ENCODE measurements at places on chromosomes 4 and X.
A peak's percentile ranks its signal among the peaks of the same experiment; 100 is the strongest.

- DNase-seq = no peak
These were observed 7.8 kb upstream of the INTS6L start for GRCh38 chrX:135512508-135513129.

GRCh38 chr4:95153182-95153581, 395.4 kb downstream of the BMPR1B start:
- DNase-seq = no peak

- no peak for DNase-seq
These were observed 87.3 kb downstream of the SCD5 start for GRCh38 chr4:82711158-82711785.

DNA sequence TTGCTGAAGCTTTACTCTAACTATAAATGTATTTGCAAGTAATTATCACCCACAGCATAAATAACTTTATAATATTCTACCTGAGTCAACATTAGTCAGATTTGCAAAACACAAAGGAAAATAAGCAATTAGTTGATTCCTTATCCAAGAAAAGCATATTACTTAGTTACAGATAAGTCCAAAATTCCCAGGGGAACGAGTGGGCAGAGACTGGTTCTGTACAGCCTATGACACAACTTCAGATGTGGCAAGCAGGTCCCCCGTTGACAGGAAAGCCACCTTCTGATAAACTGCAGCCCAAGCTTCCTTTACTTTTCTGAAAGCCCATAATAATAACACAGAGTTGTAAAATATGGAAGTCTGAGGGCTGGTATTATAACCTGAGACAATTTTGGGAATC, 62.4 kb upstream of the NDP start:
- DNase-seq = peak; percentile 35

DNA sequence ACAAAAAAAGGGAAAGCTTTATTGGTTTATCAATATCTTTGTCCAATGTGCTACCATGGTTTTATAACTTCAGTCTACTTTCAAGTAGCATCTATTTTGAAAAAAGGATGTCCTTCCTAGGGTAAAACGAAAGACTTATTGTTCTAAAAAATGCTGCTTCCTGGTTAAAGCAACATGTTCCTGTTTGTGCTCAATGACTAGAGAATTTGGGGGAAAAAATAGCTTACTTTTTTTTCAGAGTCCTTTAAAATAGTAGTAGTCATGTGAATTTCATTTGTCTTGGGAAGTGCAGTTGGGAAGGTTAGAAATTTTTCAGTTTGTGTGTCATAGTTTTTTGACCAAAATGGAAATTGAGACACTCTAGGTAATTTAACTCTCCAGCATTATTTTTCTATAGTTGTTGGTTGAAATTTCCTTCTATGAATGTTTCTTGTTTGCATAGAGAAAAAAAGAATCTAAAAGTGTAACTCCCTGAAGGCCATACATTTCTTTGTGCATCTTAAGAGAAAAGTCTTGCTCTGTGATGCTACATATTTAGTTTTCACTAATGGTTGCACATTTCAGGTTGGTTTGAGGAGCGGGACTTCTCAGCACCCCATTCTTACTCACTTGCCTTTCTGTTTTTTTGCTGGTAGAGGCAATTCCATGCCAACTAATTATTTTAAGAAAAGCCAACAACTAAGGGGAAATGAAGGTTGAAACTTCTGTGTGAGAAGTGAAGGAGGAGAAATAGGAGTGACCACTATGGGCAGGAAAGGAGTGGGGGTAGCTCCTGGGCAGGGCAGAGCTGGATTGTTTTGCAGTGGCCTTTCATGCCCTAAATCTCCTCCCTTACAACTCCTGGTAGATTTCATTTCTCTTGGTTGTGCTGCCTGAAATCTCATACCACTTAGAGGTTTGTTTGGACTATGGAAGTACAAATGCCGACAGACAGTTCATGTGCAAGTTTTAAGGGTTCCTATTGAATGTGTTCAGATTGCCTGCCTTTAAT, 76.4 kb downstream of the RAPGEF2 start:
- no peak for DNase-seq

DNA sequence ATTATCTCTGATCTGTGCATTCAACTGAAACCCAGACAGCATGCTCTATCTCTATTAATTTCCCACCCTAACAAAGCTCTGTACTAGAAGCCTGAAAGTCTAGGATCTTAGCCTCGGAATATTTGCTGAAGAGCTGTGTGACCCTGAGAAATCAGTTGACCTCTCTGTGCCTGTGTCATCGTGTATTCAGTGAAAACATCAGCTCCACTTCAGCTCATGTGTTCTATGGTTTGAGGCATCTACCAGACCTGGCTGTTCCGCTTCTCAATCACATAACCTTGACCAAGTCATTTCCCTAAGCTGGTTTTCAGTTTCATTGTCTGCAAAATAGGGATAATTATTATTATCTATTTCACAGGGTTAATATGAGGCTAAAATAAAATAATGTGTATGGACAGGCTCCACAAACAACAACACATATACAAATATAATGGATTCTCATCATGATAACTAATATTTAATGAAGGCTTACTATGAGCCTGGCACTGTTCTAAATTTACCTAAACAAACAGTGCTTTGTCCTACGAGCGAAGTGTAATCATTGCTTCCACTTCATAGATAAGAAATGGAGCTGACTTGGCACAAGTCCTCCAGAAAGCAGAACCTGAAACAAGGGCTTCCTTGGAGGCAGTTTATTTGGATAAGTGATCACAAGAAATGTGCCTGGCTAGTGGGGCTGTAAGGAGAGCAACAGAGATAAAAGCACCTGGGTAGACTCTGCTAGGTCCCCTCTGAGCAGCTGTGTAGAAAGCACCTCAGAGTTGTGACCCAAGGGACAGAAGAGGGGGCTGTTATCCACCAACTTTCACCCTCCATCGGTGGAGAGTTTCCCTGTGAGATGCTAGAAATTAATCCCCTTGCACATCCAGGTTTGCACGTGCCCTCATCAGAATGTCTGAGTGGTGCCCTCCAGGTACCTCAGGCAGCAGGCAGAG, 356.9 kb downstream of the RAB28 start:
- no peak for DNase-seq

GRCh38 chrX:41322821-41323603, 10.9 kb upstream of the DDX3X start:
- DNase-seq = no peak

DNA sequence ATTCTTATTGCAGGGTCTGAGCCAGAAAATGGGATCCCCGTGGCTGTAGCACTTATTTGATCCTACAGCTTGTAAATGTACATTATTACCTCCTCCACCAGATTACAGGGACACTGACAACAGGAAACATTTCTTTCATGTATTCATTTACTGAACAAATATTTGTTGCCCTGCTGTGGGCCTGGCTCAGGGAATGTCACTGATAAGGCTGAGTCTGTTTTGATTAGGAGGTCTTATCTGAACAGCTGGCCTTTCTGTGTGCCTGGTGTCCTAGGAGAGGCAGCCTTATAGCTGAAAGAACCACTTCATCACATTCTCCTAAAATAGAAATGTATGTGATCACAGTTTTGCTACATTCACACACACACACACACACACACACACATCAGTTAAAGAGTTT, 45.5 kb upstream of the PROM1 start:
- peak; percentile 80 for DNase-seq

DNA sequence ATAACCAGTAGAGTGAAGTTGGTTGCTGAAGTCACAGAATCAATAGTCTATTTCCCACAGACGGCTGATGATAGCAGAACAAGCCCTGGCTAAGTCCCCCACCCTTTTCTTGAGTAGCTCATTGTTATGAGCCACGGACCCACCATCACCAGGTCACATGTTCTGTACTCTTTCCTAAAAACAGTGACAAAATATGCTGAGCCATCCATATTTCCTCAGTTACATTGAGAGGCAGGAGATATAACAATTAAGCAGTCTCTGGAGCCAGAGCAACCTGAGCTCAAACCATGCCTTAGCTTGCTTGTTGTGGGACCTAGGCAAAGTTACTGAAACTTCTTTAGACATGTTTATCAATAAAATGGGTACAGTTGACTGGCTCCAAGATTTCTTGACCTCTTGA, 2.9 kb upstream of the CSTF2 start:
- no peak for DNase-seq

- no peak for DNase-seq
These were observed 25.6 kb downstream of the SMARCA5 start for GRCh38 chr4:143538979-143539669.

GRCh38 chr4:94880956-94881355, 123.2 kb downstream of the BMPR1B start:
- DNase-seq = no peak

GRCh38 chrX:71283403-71284143, at the start of gene NONO:
Gene NONO (plus strand): TSS chrX:71283635. CDS start chrX:71290638, 7,003 bp downstream.
- peak; percentile 91 for DNase-seq

- no peak for DNase-seq
These were observed 725 bp upstream of the CXCL1 start for GRCh38 chr4:73868206-73869129.

DNA sequence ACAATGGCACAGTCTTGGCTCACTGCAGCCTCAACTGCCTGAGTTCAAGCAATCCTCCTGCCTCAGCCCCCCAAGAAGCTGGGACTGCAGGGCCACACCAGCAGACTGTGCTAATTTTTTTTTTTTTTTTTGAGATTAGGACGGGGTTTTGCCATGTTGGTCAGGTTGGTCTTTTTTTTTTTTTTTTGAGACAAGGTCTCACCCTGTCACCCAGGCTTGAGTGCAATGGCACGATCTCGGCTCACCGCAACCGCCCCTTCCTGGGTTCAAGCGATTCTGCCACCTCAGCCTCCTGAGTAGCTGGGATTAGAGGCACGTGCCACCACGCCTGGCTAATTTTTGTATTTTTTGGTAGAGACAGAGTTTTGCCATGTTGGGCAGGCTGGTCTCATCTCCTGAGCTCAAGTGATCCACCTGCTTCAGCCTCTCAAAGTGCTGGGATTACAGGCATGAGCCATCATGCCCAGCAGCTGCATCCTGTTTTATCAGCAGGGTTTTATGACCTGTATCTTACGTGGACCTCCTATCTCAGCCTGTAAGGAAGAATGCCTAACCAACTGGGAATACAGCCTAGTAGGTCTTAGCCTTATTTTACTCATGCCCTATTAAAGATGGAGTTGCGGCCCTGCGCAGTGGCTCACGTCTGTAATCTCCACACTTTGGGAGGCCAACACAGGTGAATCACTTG, 13.2 kb upstream of the MRPL1 start:
- DNase-seq = no peak

DNA sequence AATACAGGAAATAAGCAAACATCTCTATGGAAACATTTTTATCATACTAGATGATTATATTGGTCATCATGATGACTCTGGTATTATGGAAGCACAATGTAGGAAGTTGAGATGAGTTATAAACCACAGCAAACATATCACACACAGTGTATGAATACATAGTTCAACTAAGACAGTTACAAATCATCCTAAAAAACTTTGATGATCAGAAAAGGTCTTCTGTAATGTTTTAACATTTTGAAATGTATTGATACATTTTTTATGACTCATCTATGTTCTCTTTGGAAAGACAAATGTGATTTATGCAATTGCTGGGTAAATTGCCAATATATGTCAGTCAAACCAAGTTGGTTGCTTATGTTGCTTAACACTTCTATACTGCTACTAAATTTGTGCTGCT, 4.8 kb downstream of the CXCL3 start:
- no peak for DNase-seq

DNA sequence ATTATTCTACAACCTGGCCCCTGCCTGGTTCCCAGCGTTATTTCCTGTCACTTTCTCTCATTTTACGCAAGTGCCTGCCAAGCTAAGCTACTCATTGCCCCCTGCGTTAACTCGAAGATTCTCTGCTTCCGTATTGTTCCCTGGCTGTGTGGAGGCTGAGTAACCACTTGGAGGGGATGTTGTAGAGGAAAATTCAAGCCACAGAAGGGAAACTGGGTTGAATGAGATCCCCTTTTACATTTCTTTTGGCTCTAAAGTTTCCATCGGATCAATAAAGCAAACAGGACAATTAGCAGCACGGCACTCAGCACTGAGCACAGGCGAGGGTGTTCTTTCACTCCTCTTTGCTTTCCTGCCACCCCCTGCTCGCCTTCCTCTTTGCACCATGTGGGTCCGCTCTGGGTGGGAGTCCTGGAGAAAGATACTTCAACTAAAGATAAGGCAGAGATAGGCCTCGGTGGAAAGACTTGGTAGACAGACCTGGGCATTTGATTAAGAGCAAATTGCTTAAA, 4.2 kb upstream of the TMSB4X start:
- no peak for DNase-seq

DNA sequence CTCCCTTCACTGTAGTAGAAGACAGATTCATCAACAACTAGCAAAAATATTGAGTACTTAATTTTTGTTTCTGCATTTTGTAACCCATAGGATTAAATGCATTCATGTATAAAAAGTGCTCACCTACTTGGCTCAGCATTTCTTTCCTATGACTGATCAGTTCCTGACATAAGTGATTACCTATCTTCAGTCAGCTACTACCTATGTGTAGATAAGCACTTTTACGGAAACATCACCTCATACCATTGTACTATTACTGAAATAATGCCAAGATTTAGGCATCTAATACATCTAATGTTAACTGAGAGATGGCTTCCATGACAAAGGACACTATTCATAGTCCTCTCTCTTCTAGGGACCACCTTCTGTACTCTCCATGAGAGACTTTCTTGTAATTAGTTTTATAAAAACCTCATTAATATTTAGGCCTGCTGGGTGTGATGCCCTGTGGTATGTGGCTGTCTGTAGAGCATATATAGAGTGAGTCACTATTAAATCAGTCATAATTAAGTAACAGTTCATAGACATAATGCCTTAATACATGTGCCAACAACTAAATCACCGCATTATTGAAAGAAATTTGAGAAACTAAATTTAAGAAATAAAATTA, 147.0 kb downstream of the PDGFC start:
- no peak for DNase-seq

GRCh38 chr4:94378047-94378446, 35.4 kb upstream of the HPGDS start:
- DNase-seq = no peak

GRCh38 chr4:54473077-54473545, 184.6 kb upstream of the KIT start:
- DNase-seq = no peak

DNA sequence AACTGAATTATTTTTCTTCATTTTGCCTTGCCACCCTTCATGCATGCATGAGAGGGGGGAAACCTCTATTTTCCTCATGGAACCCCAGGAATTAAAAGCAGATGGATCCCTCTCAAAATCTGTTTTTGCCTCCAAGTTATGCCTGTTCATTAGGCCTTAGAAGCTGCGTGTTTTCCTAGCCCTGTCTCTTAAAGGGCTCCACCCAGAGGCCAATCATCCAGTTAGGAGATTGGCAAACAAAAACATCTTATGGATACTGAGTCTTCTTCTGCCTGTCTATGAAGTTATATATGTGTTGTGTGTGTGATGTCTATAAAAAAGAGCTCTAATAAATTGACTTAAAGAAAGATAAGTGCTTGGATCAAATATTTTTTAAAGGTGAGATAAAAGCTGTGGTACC, 142.9 kb downstream of the ANAPC10 start:
- no peak for DNase-seq

GRCh38 chrX:30533266-30533665, 44.3 kb downstream of the TASL start:
- DNase-seq = no peak

- DNase-seq = no peak
These were observed 26.3 kb downstream of the EFHC2 start for GRCh38 chrX:44317181-44317580.

All from BE2C (cell line).